Prostate gland (tissue), 2 donors: ENCODE measurements at places on chromosomes 16 and 17. TPM values are rescaled to one million over a fixed set of nuclear protein-coding genes. Genes with fewer than 3 reads are reported as not detected.
A peak's percentile ranks its signal among the peaks of the same experiment; 100 is the strongest.

The PLA2G10 gene
- not detected for total RNA-seq

- peaks cover 5% of the 10 kb centered on the region for H3K4me1 ChIP-seq
- H3K36me3 ChIP-seq, result no peaks in the 10 kb centered on the region
- H3K27me3 ChIP-seq, result no peaks in the 10 kb centered on the region
Measured at GRCh38 chr17:50307654-50308053, 33.4 kb downstream of the TMEM92 start.

DNA sequence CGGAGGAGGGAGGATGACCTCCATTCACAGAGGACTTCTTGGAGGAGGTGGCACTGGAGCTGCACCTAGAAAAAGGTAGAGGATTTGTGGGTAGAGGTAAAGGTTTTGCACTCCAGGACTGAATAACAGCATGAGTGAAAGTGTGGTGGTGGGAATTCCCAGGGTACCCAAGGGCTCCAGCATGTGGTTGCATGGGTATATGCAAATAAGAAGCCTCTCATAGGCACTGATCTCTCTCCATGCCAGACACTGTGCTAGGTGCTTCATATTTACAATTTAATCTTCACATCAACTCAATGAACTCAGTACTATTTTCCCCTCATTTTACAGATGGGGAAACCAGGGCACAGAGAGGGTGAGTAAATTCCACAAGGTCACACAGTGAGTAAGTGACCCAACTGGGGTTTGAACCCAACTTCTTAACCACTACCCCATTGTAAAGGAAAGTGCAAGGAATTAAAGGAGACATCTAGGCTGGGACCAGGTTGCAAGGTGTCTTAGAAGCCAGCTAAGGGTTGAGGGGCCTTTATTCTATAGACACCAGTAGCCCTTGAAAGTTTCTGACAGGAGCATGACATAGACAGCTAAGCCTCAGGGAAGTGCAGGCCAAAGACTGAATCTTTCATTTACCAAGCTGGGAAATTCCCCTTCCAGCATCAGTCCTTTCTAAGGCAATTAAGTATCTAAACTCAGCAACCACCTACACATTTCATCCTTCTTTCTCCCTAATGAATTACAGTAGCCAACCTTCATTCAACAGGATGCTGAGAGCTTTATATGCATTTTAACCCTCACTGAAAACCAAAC lies 21.3 kb downstream of the SCNN1B start:
- H3K27ac ChIP-seq, result no peak overlapping the region
- H3K4me1 ChIP-seq, result no peaks in the 10 kb centered on the region
- no peak for DNase-seq
- H3K36me3 ChIP-seq, result no peaks in the 10 kb centered on the region
- H3K4me3 ChIP-seq, result no peak overlapping the region
- no peaks in the 10 kb centered on the region for H3K27me3 ChIP-seq

GRCh38 chr17:39626171-39627046 lies at the start of gene PPP1R1B:
Gene PPP1R1B, plus strand, starts transcription at chr17:39626952. Its CDS starts 441 bp downstream, at chr17:39627393.
- peak within 1 kb of the TSS; percentile 68 for H3K27ac ChIP-seq
- no peaks in the 10 kb centered on the region for H3K27me3 ChIP-seq
- H3K4me3 ChIP-seq, result peak within 1 kb of the TSS; percentile 49
- peaks cover 14% of the 10 kb centered on the region for H3K4me1 ChIP-seq
- DNase-seq, result no peak
- H3K36me3 ChIP-seq, result no peaks in the 10 kb centered on the region

The ARL4D gene
- 17.2 TPM for total RNA-seq

The SLC5A10 gene
- total RNA-seq, result not detected
